Esophagus mucosa (tissue), 1 donor: ENCODE measurements at places on chromosomes 3 and 15. TPM values are rescaled to one million over a fixed set of nuclear protein-coding genes. Genes with fewer than 3 reads are reported as not detected.
A peak's percentile ranks its signal among the peaks of the same experiment; 100 is the strongest.

DNA sequence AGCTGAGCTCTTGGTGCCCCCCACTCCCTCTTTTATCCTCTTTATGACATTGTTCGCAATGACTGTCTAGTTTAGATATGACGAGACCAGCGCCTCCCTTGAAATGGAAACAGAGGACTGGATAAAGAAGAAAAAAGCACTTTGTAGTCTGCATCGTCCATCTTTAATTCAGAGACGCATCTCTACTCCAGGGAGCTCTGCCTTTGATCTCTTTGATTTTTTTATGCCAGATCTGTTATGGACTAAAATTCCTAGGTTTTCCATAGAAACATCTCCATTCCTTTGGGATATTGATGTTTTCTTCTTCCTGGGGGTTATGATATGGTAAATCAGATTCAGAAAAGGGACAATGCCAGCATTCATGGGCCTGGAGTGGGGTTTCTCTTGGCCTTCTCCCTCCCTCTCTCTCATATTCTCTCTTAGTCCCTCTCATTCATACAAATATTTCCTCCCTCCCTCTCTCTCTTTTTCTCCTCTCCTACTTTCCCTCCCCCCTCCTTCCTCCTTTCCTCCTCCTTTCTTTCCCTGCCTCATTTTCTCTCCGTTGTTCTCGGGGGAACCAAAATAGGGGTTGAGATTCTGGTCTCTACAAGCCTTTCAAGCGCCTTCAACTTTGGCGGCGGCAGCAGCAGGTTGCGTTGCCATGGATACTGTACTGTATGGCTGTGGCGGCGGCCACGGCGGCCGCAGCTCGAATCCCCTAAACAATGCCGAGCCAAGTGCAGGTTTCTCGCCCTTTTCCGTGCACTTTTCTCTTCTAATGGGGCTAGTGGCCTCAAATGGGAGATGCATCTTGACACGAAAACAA, 45.5 kb downstream of the ZIC4 start:
- ATAC-seq: no peak

GRCh38 chr15:44081026-44082013, 113.8 kb downstream of the FRMD5 start:
- no peak for ATAC-seq

- ATAC-seq: no peak
Measured at GRCh38 chr15:40598126-40598525, 4.1 kb downstream of the KNL1 start.

Gene ATP10A
- total RNA-seq: 0.44 TPM

- no peak for ATAC-seq
Measured at GRCh38 chr15:101446518-101447167, 42.9 kb downstream of the PCSK6 start.

GRCh38 chr15:44782516-44782915, 46.2 kb downstream of the TRIM69 start:
- no peak for ATAC-seq

Gene COPS2
- total RNA-seq: 53.2 TPM

GRCh38 chr3:182323126-182323700, 470.1 kb upstream of the ATP11B start:
- no peak for ATAC-seq

Gene SNRPN
- 18.4 TPM for total RNA-seq

DNA sequence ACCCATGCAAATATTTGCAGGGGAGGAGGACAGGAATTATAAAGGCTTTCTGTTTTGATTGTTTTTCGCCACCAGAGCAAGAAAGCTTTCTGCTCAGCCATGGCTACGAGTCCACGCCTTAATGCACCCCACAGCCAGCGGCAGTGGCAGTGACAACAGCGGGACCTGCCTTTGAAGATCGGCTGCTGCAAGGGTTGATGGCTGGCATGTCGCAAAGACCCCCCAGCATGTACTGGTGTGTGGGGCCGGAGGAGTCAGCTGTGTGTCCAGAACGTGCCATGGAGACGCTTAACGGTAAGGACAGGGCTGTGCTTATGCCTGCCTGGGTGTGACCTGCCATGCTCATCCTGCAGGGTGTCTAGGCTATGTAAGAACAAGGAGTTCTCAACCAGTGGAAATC, 5.3 kb downstream of the LRRK1 start:
- ATAC-seq: no peak

DNA sequence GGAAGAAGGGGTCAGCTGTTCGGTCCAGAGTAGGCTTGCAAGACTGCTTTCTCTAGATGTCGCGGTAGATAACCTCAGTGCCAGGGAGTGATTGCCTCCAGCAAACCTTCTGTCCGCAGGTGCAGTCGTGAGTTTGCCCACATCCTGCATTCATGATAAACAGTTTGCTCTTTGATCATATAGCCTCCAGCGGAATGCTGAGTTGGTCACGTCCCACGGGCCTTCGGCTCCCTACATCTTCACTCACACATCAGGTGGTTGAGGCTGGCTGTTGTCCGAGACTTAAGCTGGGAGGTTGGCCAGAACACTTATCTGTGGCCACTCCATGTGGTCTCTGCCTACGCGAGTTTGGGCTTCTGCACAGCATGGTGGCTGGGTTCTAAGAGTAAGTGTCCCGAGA, 62.1 kb upstream of the NR2C2 start:
- ATAC-seq: no peak

DNA sequence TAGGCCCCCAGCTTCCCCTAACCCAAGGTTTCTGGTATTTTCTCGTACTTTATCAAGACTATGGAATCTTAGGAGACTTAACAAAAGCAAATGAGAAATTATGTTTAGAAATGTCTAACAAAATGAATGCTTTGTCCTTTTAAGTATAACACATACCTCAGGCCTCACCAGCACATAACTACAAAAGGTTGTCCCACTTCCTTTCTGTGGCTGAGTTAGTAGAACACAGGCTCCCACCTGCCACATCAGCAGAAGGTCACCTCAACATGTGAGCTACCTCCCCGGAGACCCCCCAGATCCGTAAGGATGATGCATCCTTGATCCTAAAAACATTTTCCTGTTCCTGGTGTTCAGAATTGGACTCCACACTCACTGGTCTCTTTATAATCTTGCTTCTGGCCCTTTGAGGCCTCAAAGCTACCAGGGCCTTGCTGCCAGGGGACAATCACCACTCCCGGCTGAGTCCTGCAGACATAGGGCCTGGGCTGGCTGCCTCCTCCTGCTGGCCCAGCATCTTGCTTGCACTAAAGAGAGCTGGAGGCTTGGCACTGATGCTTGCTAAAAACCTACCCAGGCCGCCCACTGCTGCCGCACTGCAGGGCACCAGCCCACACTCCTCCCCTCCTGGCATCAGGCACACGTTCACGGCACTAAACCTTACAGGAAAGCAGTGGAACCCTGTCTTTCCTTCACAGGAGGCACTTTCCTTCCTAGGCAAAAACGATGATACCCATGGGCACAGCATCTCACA, 2.9 kb downstream of the CCRL2 start:
- ATAC-seq: no peak

DNA sequence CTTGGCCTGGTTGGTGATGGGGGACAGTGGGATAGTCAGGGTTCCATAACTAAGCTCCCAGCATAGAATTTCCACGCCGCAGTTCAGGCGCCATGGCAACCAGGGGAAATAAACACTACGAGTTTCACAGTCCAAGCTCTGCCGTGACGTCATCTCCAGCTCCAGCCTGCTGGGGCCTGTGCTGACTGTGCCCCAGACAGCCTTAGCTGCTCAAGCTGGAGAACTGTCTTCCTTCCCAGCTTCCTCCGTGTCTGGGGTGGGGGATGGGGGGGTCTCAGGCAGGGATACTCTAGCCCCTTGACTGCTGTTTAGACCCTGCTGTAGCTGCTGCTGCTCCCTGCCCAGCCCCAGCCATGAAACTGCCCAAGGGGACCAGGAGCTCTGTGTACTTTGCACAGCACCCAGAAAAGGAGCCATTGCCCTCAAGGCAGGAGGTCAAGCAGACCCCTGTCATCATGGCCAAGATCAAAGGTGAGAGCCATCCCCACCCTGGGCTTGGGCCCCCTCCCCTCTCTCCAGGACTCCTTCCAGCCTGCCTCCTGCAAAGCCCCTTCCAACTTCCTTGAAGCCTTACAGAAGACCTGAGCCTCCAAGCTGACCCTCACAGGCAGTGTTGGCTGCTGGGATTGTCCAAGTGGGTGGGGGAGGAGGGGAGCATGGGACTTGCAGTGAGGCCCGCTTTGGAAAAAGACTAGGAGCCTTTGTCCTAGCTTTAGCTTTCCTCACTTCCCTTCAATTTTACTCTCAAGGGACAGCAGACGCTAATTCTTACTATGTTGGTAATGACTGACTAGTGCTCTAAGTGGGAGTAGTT, 11.4 kb upstream of the CSPG4 start:
- peak; percentile 81 for ATAC-seq

- ATAC-seq: no peak
Measured at GRCh38 chr3:56251343-56251945, 216.8 kb downstream of the ERC2 start.

GRCh38 chr3:15528854-15529537, 7.5 kb upstream of the COLQ start:
- ATAC-seq: no peak

DNA sequence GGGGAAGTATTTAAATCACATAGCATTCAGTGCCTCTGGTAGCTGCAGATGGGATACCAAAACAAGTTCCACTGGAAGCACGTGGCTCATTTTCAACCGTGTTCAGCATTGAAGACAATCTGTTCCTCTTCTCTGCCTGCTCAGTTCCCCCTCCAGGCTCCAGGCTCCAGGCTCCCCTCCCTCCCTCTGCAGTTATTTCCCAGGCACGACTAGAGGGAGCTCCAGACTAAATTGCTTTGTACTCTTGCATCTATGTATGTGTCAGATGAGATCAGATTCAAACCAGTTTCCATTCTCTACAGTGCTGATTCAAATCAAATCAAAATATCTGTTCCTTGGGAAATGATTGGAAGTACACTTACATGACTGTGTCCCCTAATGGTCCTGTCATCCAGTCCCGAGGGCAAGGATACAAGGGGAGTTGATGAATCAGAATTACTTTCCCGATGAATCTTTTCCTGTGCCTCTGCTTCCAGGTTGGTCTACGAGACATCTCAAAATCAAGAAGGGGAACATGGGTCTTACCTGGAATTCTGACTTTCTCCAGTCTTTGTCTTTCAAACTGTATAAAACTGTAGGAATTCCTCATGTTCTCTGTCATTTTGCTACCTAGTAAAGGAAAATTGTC, 600.5 kb downstream of the EDEM1 start:
- ATAC-seq: no peak

DNA sequence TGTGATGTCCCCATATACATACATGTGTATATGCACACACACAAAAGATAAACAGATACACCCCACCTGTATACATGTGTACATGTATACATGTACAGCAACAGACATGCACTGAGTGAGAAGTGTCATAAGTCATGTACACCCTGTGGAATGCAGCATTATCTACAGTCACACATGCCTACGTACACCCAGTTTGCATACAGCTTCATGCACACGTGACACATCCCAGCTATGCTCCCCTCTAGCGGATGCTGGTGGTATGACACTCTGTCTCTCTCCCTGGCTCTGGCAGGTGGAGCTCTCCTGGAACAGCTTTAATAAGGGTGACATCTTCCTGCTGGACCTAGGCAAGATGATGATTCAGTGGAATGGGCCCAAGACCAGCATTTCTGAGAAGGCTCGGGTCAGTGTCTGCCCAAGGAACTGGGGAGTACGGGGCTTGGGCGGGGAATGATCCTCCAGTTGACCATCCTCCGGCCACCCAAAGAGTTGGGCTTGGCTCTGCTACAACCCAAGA, 6.3 kb downstream of the VILL start:
- ATAC-seq: peak; percentile 77

- no peak for ATAC-seq
Measured at GRCh38 chr3:53153264-53153823, 7.7 kb upstream of the PRKCD start.

Gene SI
- not detected for total RNA-seq

GRCh38 chr15:64483749-64484148, 23.4 kb downstream of the ZNF609 start:
- no peak for ATAC-seq

- ATAC-seq: no peak
Measured at GRCh38 chr15:91649831-91650321, 203.6 kb upstream of the SLCO3A1 start.

DNA sequence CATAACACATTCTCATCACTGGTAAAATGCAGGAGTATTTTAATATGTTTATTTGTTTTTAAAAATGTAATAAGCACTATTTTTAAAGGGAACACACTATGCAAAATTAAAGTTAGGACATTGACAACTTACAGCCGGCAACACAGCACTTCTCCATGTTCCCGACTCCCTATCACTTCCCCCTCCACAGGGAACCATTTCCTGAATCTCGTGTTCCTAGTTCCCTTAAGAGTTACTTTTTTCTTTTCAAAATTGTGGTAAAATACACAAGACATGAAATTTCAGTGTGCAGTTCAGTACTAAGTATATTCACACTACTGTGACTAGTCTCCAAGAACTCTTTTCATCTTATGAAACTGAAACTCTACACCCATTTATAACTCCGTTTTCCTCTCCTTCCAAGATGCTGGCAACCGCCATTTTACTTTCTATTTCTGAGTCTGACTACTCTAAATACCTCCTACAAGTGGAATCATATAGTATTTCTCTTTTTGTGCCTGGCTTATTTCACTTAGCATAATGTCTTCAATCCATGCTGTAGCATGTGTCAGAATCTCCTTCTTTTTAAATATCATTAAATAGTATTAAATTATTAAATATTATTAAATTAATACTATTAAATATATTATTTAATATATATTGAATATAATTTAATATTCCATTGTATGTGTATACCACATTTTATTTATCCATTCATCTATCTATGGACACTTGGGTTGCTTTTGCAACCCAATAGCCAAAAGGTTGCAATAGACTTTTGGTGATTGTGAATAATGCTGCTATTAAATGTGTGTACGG, 25.9 kb upstream of the UBE2Q2 start:
- no peak for ATAC-seq

DNA sequence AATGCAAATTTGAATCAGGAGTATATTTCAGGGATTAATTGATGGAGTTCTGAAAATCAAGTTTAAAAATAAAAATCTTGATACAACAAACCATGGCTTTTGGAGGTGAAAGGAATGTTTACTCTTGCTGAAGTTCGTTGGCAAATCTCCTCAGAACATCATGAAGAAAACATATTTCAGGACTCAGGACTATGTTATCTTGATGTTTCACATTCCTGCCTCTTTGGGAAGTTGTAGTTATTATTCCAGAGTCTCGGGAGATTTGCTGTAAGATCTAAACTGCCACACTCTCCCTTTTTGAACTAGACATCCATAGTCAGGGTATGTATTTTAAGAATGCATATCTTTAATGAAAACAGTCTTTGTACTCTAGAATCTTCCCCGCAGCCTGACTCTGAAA, 271.2 kb downstream of the RBMS3 start:
- ATAC-seq: no peak

GRCh38 chr3:9884555-9885165, 4.6 kb upstream of the CIDEC start:
- ATAC-seq: peak; percentile 96

DNA sequence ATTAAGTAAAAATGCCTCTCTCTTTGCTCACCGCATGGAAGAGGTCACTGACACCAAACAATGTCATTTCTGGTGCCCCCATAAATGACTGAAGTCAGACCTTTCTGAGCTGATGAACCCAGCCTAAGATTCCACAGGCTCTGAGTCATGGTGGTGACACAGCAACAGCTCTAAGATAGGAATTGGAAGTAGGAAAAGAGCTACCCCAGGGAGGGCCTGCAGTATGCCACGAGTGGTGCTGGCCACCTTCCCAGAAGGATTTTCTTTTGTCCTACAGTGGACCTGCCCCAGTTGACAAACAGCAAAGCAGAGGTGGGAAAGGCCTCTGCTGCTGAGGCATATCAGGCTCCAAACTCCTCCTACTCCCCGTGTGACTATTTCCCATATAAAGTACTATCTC, 208.1 kb downstream of the MINAR1 start:
- ATAC-seq: no peak

Gene TM2D3
- total RNA-seq: 16.8 TPM
